Hematopoietic multipotent progenitor cell treated with erythropoietin and hydrocortisone succinate and interleukin-3 and kit ligand, for 15 days (in vitro differentiated cells): ENCODE measurements at places on chromosomes 16 and 17.

- DNase-seq = no peak
Observed at GRCh38 chr16:56505181-56505580, 14.6 kb downstream of the BBS2 start.

- DNase-seq = no peak
Observed at GRCh38 chr17:20228410-20228809, 219.3 kb downstream of the SPECC1 start.

GRCh38 chr16:11572301-11572995, 14.3 kb downstream of the LITAF start:
- DNase-seq = no peak

- DNase-seq = no peak
Observed at GRCh38 chr17:64196601-64197000, 66.5 kb downstream of the TEX2 start.

DNA sequence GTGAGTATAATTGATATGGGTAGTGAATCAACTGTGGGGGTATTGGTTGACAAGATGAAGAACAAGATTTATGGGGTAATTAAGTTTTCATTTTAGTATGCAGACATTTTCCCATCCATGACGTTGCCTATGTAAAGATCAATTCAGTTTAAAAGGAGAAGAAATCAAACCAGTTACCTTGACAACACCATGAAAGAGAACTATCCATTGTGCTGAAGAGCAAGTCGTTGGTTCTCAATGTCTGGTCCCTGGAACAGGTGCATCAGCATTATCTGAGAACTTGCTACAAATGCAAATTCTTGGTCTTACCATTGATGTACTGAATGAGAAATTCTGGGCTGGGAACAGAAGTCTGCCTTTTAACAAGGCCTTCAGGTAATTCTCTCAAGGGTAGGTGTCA, 801 bp upstream of the OR4D2 start:
- DNase-seq = no peak

DNA sequence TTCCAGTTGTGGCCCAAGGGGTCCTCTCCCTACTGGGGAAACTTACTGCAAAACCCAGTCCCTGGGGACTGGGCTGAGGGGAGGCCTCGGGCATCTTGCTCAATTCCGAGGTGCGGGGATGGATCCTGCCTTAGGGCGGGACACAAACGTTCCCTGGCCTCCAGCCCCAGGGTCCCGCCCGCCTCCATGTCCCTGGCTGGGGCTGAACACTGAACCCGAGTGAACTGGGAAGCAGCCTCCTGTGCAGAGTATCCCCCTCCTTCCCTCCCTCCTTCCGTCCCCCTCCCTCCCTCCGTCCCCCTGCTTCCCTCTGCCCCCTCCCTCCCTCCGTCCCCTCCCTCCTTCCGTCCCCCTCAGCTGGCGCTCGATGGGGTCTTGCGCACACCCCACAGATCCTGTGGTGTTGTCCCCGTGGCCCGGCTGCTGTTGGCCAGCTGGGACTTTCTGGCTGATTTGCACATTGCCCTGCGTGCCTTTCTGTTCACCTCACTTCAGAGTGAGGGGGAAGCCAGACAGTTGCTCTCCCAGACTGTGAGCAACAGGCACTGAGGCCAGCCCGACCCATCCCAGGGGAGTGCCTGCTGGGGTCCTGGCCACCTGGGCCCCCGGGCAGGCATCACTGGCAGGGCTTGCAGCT, 5.5 kb downstream of the TRAF7 start:
- DNase-seq = no peak

DNA sequence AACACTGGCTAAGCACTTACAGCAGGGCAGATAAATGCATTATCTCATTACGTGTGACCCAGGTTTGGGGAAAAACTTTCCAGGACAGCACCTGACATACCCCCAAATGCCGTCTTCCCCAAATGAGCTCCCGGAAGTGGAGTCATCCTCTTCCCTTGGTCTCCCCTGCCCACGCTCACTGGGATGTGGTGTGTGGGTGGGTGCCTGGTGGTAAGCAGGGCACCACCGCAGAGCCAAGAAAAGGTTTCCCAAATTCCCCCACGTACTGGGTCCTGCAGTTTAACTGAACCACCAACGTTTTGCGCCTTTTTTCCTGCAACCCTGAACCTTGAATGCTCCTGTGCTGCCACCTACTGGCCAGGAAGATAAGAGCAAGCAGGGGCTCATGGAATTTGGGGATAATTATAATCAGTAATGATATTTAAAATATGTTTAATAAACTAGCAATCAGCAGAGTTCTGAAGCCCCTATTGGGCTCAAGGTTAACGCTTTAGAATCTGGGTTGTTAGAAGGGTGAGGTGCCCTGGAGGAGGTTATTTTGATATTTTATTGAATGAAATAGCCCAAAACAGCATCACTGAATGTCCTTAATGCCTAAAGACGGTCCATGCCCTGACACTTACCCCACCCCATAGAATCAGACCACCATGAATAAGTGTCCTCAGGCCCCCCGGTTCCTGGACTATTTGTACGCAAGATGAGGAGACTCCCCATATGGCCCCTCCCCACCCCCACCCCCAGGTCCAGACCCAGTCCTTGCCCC, 8.0 kb downstream of the SPPL2C start:
- peak; percentile 60 for DNase-seq

- DNase-seq = no peak
Observed at GRCh38 chr16:31118223-31119155, 1.0 kb downstream of the KAT8 start.

DNA sequence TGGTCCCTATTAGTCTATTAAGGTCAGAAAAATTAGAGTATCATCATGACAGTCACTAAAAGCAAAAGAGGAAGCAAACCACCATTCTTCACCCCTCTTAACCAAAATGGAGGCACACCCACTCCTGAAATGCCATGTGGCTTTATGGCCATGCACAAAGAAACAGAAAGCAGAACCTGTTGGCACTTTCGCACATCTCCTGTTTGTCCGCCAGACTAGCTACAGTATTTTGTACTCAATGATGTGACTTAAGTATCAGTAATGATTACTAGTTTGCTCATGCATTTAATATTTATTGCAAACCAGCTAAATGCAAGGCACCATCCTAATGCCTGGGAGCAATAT, 70.2 kb upstream of the GNAO1 start:
- DNase-seq = no peak

DNA sequence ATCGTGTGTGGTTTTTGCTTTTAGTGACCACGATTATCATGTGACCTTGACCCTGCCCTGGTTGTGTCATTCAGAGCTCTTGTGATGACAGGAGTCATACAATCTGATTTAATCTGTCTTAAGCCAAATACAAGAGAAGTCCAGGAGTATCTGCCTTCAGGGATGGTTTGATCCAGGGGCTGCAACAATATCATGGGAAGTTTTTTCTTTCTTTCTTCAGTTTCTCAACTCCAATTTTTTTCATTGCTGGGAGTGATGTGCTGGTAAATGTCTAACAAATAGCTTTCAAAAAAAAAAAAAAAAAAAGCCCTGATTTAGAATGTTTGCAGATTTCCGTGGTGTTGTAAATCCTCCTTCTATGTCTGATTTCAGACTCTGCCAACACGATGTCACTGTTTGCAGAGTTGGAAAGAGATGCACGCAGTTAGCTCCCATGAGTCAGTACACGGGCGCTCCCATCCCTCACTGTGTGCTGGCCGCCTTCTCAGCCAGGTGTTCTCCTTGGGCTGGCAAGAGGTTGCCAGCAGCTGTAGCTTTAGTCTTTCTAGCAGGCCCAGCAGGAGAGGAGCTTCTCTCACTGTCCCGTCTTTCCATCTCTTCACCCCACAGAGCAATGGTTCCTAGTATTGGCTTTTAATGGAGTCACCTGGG, 229.7 kb downstream of the SNX29 start:
- no peak for DNase-seq

DNA sequence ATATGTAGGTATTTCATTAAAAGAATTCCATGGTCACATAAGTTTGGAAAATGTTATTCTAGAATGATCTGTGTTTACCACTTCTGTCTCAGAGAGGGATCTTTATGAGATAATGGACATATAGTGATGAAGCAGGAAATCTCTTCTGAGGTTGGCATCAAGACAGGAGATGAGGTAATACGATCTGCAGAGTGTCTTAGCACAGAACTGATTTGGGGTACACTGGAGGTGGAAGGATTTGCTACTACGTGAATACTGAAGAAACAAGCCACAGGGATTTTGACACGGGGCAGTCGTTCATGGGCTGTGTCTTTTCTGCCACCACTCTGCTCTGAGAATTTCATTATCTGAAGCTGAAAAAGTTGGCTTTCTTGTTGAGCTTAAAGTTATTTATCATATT, 5.5 kb downstream of the CBFB start:
- DNase-seq = no peak

GRCh38 chr17:10777890-10778289, 26.0 kb downstream of the TMEM238L start:
- no peak for DNase-seq

DNA sequence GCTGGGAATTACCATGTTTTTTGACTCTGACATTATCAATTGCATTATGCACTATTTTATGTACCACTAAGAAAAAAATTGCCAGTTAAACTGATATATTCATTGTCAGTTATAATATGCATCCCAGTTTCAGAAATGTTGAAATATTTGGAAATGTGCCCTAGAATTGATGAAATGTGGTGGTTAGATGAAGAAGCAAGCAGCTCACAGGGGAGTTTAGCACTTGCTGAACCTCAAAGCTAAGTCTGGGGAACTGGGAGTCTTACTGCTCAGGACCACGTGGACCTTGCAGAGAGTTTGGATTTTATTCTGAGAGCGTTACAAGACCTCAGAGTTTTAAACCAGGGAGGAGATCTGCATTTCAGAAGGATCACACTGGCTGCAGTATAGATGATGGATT, 67.9 kb downstream of the TNRC6C start:
- DNase-seq = no peak

DNA sequence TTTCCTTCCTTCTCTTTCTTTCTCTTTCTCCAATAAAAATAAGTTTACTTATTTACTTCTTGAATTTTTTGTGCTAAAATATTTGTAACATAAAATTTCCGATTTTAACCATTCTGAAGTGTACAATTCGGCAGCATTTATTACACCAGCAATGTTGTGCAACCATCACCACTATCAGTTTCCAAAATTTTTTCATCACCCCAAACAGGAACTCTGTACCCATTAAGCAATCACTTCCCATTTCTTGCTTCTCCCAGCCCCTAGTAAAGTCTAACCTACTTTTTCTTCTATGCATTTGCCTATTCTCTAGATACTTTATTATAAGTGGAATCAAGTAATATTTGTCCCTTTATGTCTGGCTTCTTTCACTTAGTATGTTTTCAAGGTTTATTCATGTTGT, 2.5 kb upstream of the HP start:
- DNase-seq = no peak

DNA sequence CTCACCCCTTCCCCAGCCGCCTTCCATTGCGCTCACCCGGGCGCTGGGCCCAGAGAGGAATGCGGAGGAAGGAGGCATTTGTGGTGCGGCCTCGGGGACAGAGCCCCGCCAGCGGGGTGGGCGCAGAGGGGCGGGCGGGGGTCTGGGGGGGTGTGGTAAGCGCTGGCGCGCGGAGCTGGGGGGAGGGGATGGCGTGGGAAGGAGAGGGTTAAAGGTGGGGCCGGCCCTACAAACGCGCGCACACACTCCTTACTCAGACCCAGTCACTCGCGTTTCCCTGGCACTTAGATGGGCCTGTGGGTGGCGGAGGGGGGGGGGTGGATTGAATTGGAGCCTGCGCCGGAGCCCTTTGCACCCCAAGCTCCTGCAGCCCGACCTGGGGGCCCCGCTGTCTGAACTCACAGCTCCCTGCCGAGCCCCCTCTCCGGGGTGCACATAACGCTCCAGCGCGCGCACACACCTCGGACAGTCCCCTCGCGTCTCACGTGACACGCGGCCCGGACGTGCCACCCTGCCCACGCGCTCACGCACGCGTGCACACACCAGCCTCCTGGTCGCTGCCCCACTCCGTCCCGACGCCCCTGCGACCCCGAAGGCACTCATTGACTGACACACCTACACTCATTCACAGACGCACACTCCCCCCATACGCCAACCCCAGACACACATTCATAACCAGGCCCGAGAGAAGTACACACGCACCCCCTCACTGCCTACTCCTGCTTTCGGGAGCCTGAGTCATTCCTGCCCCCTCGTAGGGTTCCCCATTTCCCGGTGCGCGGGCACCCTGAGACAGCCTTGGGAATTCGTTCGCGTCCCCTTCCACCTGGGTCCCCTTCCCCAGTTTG, 844 bp downstream of the TBKBP1 start:
- no peak for DNase-seq

DNA sequence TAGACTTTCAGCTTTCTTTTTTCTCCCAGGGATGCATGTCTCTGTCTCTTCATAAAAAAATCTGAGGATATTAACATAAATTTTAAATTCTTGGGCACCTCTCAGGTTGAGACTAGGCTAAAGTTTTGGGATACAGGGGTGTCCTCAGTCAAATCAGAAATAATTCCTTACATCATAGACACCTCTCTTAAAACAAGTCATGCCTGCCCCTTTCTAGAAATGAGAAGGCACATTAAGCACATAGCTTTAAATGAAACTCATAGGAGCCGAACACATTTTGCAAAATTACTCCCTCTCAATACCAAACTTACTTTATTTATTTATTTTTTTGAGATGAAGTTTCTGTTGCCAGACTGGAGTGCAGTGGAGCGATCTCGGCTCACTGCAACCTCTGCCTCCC, 67.3 kb upstream of the BCAR1 start:
- no peak for DNase-seq

GRCh38 chr16:27223226-27223610, 19.9 kb downstream of the KDM8 start:
- DNase-seq = no peak

DNA sequence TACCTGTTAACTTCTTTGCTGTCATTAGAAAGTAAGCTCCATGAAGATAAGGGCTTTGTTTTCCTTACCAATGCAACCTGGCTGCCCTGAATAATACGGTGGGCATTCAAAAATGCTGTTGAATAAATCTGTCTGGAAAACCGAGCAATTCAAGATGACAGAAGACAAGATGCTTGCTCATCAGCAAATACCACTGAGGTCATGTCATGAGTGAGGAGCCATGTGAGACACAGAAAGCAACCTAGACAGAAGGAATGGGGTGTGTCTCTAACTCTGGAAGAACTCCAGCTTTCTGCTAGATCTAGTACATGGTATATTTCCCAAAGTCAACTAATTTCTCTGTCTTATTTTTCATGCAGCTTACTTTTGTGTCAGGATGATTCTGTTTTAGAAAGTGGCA, 64.2 kb downstream of the STH start:
- DNase-seq = peak; percentile 57

- DNase-seq = peak; percentile 55
Observed at GRCh38 chr16:87203060-87203656, 114.0 kb downstream of the C16orf95 start.

DNA sequence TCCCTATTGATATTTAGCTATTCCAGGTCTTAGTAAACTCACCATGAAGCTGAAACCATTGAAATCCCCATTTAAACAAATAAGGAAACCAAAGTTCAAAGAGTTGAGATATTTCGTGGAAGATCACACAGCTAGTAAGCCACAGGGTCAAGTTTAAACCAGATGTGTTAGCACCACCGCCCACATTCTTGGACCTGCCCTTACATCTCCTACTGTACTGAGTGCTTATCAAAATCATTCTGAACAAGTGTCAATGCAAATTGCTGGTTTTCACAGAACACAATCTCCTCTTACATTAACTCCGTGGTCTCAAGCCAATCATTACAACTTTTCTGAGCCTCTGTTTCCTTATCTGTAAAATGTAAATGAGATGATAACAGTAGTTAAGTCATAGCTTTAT, 676.2 kb downstream of the CDH11 start:
- DNase-seq = no peak
